ENCODE measurements at places on chromosomes 6 and 20.

- no peak for DNase-seq
Measured at GRCh38 chr6:75557068-75557467, 44.6 kb upstream of the SENP6 start.

DNA sequence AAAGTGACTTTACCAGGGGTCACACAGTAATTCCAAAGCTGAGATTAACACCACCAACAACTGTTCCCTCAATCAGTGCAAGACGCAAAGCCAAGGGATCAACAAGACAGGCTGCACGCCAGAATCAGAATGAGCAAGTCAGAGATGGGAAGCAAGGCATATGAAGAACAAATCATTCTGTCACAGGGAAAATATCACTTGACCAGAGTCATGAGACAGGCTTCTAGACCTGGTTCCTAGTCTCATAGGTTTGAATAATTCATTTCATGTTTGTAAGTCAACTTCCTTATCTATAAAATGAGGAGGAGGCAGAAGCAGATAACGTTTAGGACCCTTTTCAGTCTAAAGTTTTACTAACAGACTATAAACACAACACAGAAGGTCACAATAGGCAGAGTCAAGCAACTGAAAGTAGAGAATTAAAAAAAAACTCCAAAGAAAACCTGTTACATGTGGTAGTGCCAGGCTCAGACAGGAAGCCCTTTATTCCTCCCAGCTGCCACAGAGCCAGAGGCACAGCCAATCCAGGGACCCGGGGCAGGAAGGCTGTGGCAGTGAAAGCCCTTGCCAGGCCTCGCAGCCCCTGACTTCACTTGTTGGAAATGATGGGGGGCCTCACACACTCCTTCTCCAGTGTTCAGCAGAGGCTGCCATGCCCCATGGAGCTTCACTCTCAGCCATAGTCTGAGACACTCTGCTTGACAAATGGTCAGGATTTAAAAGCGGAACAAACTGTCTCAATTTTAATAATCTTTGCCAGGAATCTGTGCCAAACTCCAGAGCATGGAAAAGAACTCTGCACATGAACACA lies 29.2 kb upstream of the DST start:
- DNase-seq = no peak

DNA sequence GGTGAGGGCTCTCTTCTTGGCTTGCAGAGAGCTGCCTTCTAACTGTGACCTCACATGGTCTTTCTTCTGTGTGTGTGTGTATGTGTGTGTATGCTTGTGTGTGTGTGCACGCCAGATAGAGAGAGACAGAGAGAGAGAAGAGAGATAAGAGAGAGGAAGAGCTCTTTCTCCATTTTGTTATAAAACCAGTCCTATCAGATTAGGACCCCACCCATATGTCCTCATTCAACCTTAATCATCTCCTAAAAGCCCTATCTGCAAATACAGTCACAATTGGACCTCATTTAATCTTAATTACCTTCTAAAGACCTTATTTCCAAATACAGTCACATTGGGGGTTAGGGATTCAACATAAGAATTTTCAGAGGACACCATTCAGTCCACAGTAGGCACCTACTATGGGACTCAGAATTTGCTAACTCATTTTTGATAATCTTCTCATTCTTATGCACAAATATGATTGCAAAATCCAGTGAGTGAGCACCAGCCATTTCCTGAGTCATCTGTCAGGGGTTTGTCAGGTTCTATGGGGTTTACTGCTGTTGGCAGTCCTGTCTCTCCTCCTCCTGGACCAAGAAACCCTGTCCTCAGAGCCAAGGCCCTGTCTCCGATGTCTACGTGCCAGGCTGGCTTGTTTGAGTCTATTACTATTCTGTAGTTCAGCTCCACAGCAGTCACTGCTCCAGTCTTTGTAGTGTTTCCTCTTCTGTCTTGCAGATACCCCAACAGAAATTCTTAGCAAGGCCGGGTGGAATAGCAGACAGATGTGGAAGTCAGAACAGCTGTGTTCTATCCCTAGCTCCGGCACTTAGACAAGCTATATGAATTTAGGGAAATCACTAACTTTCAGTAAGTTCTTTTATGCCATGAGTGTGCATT lies 59.0 kb upstream of the FAM184A start:
- DNase-seq = no peak

DNA sequence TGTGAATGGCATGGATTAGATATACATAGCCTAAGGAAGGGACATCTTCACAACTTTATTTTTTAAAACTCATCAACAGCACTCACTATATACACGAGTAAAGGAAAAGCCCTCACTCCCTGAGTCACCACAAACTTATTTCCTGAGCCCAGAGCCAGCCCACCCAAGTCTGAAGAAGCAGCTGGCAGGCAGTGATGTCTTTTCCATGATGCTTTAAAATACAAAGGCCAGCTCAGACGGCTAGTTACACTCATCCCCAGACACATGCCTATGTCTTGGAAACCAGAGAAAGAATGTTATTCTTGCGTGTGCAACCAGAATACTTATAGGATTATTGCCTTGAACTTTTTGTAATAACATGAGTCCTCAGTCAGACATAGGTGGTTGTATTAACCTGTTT lies 114.4 kb downstream of the ADGRG6 start:
- DNase-seq = no peak

DNA sequence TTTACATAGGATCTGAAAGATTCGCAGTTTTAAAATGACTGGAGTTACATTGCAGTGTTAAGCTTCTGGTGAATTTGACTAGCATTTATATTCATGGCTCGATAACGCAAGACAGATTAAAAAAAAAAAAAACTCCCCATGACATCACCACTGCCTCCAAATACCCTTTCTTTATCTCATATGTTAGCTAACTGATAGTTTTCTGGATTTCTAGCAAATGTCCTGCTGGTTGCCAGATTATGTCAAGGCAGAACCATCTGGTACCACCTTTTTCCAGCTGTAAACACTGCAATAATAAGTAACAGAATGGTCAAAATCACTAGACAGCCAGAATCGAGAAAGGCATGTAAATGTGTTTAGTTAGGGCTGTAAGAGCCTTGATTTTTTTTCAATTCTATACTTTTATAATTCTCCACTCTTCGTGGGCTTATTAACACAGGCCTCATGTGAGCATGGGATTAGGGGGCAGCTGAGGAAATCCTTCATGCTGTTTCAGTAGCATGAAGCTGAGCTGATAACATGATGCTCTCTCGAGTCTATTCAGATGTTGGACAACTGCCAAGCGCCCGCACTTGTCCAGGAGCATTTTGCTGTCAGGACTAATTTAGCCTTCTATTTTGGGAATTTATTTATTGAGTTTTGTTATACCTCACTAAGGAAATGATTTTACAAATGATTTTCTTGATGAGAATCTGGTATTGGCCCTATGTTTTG lies 166.0 kb upstream of the SCGN start:
- DNase-seq = no peak

DNA sequence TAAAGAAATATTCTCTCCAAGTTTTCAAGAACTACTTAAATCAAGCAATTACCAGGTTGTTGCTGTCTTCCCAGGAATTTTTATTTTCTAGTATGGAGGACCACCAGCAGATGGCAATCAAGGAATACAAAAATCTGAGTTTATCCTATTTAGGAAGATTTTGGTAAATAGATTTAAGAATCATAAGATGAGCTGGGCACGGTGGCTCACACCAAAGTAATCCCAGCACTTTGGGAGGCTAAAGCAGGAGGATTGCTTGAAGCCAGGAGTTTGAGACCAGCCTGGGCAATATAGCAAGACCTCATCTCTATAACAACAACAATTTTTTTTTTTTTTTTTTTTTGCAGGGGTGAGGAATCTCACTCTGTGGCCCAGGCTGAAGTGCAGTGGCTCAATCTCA lies 19.3 kb upstream of the SEC63 start:
- DNase-seq = no peak

DNA sequence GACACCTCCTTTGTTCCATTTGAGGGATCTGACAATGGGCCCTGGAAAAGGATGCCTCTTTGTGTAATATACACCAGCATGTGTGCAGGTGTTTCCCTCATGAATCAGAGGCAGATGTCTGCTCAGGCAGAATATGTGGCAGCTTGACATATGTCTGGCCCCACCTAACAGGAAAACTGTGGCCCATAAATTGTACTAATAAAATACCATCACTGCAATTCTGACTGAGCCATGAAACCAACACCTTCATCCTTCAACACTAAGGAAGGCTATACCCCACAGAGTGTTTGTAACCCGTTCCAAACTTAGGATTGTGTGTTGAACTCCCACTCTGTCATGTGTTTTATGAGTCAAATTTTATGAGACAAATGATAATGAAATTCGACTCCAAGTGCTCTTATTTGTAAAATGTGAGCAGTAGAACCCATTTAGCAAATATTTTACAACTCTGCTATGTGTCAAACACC lies 22.7 kb downstream of the LAMA4 start:
- no peak for DNase-seq

GRCh38 chr6:45652416-45652815 lies 274.7 kb upstream of the SUPT3H start:
- no peak for DNase-seq

- no peak for DNase-seq
Measured at GRCh38 chr6:79668381-79668780, 37.3 kb downstream of the SH3BGRL2 start.

GRCh38 chr6:36853325-36853724 lies 14.1 kb upstream of the CPNE5 start:
- DNase-seq = no peak

DNA sequence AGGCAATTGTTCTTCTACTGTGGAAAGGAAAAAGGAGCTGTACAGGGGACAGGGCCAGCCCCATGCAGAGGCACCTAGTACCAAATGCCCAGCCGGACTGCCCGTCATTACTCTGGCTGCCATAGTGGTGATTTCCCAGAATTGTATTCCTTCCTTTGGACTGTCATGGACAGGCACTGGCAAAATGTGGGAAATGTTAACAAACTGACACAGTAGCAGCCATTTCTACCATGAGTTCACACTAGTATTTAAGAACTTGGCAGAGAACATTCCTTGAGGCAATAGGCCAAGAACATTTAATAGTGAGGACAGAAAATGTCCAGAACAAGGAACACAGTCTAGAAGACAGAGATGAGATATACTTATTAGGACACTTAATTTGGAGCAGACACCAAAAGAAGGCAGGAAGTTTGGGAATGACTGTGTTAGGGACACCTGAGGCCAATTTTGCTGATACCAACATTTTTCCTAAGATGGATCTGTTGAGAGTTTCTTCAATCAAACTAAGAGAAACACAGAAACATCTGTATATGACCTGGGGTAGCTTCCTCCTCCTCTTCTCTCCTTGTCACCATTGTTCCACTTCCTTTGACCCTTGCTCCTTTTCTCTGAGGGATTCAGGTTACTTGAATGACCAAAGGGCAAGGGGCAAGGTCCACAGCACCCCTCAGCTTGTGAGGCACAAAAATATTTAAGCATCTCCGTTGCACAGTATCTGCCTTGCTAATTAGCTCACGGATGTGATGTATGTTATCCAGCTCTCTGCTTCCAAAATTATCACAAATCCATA lies 14.9 kb downstream of the ADTRP start:
- DNase-seq = no peak

- DNase-seq = no peak
Measured at GRCh38 chr6:96704713-96705112, 132.6 kb downstream of the GPR63 start.

GRCh38 chr6:116492331-116493067 lies 18.9 kb upstream of the CALHM5 start:
- DNase-seq = no peak

- DNase-seq = no peak
Measured at GRCh38 chr6:79538106-79538971, 1.1 kb upstream of the LCA5 start.

DNA sequence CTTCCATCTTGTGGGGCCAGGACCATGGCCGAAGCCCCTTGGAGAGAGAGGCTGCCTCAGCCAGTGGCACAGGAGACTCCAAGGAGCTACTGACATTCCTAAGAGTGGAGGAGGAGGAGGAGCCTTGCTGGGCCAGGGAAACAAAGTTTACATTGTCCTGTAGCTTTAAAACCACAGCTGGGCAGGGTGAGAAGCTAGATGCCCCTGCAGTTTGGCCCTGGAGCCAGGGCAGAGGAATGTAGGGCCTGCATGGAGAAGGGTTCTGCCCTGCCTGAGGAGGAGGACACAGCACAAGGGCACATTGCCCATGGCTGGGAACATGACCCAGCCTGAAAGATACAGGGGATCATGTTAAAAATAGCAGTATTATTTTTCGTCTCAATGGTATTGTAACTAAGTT lies 37.4 kb downstream of the PLCG1 start:
- no peak for DNase-seq

DNA sequence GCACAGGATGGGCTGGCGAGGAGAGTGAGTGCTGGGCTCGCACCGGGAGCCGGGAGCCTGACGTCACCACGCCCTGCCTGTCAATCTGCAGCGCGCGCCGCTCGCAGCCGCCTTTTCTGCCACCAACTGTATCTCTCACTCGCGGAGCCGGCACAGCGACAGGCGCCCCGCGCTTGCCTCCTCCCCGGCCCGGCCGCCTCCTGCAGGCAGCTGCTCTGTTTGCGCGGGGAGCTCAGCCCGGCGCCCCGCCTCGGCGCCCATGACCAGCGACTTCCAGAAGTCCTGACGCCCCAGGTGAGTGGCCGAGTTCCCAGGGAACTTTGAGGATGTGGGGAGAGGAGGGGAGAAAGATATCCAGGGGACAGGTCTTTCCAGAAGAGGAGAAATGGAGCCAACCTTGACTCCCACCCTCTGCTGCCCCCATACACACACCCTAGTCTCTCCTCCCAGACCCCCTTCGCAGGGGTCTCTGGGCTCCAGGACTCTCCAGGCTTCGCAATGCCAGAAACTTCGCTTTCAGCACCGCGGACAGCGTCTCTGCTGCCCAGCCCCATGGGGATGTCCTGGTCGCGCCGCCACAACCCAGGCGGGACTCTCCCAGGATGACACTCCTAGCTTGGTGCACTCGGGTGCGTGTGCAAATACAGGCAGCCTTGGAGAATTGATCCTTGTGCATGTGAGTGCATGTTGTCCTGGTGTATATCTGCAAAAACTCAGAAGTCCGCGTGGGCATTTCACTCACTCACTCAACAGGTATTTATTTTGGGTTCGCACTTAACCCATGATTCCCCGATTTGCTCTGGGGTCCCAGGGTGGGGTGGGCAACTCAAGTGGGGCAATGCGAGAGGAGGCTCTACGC lies at the start of gene GPR6:
Gene GPR6 (plus strand): TSS at position 138 of the 859 bp plus-strand sequence. CDS start 802 bp downstream, outside the sequence.
- no peak for DNase-seq

- no peak for DNase-seq
Measured at GRCh38 chr6:26318459-26319404, 46.3 kb upstream of the BTN3A2 start.

- no peak for DNase-seq
Measured at GRCh38 chr6:38316099-38316868, 323.4 kb downstream of the BTBD9 start.

All from central memory CD4-positive, alpha-beta T cell (primary cell).